Dermis blood vessel endothelial cell (primary cell): ENCODE measurements at places on chromosomes 5 and 9. TPM values are rescaled to one million over a fixed set of nuclear protein-coding genes. Genes with fewer than 3 reads are reported as not detected.

Gene TMOD1
- total RNA-seq = 3.7 and 5.2 TPM in 2 replicates

Gene TARS1
- 196 and 227 TPM in 2 replicates for total RNA-seq

Gene ENC1
- total RNA-seq = 26.2 and 32.2 TPM in 2 replicates

Gene EIF4EBP3
- 0.37 and 0.51 TPM in 2 replicates for total RNA-seq

Gene CCDC183
- 0.37 and 1.0 TPM in 2 replicates for total RNA-seq

Gene OXCT1
- total RNA-seq = 21.6 and 66.5 TPM in 2 replicates

Gene SMC5
- 20.4 and 24.4 TPM in 2 replicates for total RNA-seq

Gene SMIM32
- total RNA-seq = not detected in 2 replicates

Gene RAI14
- 204 and 257 TPM in 2 replicates for total RNA-seq

Gene SPINK7
- total RNA-seq = not detected in 2 replicates

Gene SOHLH1
- 0.05 TPM in 1 of 2 replicates, not detected in the other for total RNA-seq

Gene GPR150
- total RNA-seq = 0.05 and 0.17 TPM in 2 replicates

Gene NTNG2
- 0.05 TPM in 1 of 2 replicates, not detected in the other for total RNA-seq

Gene BAAT
- total RNA-seq = not detected in 2 replicates

Gene SPRY4
- 5.5 and 11.9 TPM in 2 replicates for total RNA-seq

Gene UBE2D2
- total RNA-seq = 68.5 and 71.6 TPM in 2 replicates

Gene PHF24
- not detected in 2 replicates for total RNA-seq

Gene TTC39B
- total RNA-seq = 6.7 and 7.3 TPM in 2 replicates

Gene ZNF883
- 0.60 and 0.68 TPM in 2 replicates for total RNA-seq

Gene GHR
- 3.2 and 6.0 TPM in 2 replicates for total RNA-seq

Gene TAF11L3
- not detected in 2 replicates for total RNA-seq

Gene FOXI1
- total RNA-seq = not detected in 2 replicates

Gene IL4
- total RNA-seq = not detected in 2 replicates

Gene HMGCR
- total RNA-seq = 80.8 and 126 TPM in 2 replicates

Gene PCDHGB3
- 3.6 and 3.7 TPM in 2 replicates for total RNA-seq

Gene RACK1
- total RNA-seq = 4,132 and 4,370 TPM in 2 replicates

Gene SLC38A9
- total RNA-seq = 39.0 and 50.9 TPM in 2 replicates

Gene SLC6A3
- not detected in 2 replicates for total RNA-seq

Gene NKD2
- total RNA-seq = 0.17 and 0.56 TPM in 2 replicates

Gene ZNF618
- total RNA-seq = 11.7 and 19.5 TPM in 2 replicates

Gene MCTP1
- total RNA-seq = 191 and 255 TPM in 2 replicates

Gene HTR4
- total RNA-seq = 0.14 TPM in 1 of 2 replicates, not detected in the other

Gene RORB
- total RNA-seq = under 0.01 and 0.09 TPM in 2 replicates

Gene MOCS2
- 24.0 and 24.2 TPM in 2 replicates for total RNA-seq

Gene ADGRV1
- under 0.01 and 0.14 TPM in 2 replicates for total RNA-seq

Gene SEMA4D
- total RNA-seq = 2.9 and 8.1 TPM in 2 replicates
